CD4-positive, alpha-beta T cell treated with Interleukin-12 subunit alpha and Interleukin-12 subunit beta, for 1 hour (primary cell): ENCODE measurements at places on chromosomes 4 and X.

- DNase-seq, result no peak
Observed at GRCh38 chr4:129355031-129355430, 259.1 kb downstream of the C4orf33 start.

DNA sequence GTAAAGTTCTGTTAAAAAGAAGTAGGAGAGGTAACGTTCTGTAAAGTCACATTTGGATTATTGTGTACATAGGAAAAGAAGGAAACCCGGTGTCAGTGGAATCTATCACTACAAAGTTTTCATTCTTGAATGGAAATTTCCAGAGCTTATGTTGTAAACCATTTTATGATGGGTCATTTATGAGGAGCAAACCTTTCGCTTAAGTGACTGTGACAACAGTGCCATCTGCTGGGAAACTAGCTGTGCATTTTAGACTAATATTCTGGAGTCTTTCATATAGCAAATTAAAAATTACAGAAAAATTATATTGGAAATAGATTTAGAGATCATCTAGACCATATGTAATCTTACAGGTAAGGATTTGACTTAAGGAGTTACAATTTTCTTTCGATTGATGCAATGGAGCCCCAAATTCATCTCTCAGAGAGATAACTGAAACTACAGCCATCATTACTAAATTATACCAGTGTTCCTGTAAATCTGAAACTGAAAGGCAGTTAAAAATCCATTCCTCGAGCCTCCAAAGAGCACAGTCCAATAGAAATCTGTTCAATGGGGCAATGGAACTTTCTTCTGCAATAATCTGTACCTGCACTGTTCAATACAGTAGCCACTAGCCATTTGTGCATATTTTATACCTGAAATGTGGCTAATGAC lies 26.9 kb downstream of the ASB9 start:
- peak; percentile 56 for DNase-seq

DNA sequence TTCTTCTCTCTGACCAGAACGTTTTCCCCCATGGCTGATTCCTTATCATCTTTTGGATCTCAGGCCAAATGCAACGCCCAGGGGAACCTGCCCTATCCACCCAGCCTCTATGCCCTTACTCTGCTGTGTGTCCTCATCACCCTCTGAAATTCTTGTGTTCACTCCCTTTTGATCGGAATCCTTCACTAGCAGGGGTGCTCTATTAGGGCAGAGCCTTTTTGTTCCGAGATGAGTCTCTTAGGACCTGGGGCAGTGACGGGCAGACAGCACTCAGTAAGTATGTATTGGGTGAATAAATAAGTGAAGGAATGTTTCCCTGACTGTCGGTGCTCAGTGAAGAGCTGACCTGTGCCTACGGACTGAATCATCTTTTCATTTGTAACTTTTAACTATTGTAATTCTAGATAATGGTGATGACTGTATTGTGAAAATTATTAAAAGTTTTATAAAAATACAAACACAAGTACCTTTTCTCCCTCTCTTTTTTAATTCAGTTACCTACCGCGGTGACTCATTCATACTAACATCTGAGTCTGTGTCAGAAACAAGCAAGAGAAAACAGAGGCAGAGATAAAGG lies 4.8 kb upstream of the TENM3 start:
- no peak for DNase-seq

- DNase-seq, result no peak
Observed at GRCh38 chr4:2648159-2648814, 107.8 kb downstream of the TNIP2 start.

GRCh38 chr4:164210377-164210776 lies 543.6 kb upstream of the SMIM31 start:
- no peak for DNase-seq

DNA sequence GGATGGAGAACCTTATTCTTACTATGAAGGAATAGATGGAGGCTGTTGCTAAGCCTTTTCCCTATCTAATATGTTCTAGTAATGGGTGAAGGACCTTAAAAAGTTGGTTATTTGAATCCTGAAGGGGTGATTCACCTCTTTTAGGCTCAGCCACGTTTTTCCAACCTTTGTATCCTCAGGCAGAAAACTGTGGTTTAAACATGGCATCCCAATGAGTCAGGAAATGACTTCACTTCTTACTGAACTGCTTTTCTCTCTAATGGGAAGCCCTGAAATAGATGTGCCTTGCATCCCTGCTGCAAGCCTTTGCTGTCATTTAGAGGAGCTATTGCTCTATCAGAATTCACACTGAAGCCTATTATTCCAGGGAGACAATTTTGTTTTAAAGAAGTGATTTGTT lies 191.0 kb upstream of the ARX start:
- no peak for DNase-seq

GRCh38 chr4:5277079-5277478 lies 225.8 kb downstream of the STK32B start:
- no peak for DNase-seq

DNA sequence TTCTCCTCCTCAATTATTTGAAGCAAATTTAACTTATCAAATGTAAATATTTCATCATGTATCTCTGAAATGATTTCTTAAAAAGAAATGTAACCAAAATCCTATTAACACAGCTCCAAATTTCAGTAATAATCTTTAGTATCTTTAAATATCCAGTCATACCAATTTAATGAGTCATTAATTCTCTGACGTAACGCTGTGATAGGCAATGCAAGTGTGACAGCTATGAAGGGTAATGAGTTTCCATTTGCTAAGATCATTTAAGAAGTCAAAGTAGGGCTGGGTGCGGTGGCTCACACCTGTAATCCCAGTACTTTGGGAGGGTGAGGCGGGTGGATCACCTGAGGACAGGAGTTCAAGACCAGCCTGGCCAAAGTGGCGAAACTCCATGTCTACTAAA lies 15.6 kb downstream of the RPS3A start:
- DNase-seq, result no peak

GRCh38 chrX:129953334-129953648 lies 29.1 kb upstream of the BCORL1 start:
- DNase-seq, result no peak

DNA sequence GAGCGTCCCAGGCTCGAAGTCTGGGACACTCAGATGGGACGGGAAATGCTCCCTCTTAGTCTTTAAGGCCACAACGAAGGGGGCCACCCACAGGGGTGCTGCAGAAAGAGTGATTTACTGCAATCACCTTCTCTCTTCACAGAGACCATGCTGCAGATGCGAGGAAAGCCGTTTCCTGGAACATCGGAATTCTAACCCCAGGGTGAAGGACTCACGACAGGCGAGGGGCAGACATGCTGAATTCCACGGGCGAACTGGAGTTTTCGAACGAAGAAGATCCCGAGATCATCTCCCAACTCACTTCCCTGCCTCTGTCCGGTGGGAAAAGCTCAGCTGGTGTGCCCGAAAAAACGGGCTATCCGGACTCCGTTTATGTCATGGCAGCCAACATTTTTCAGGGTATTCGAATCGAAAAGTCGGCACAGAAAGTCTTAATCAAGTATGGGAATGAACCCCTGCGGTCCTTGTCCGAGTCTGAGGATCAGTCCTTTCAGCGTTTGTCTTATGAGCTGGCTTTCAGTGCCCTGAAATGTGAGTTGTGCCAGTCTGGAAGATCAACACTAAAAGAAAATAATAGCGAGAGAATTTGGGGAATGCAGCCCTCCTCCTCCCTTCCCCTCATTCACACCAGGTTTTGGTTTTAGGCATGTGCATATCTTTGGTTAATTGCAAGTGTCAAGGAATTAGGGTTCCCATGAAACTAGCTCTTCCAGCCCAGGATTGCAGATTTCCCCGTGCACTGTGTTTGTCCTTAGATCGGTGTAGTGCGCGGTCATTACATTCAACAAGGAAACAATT lies 905 bp downstream of the NSUN7 start:
- no peak for DNase-seq

GRCh38 chr4:24741910-24742309 lies 53.5 kb upstream of the SOD3 start:
- DNase-seq, result no peak

- no peak for DNase-seq
Observed at GRCh38 chrX:132086672-132087071, 41.1 kb downstream of the FRMD7 start.

DNA sequence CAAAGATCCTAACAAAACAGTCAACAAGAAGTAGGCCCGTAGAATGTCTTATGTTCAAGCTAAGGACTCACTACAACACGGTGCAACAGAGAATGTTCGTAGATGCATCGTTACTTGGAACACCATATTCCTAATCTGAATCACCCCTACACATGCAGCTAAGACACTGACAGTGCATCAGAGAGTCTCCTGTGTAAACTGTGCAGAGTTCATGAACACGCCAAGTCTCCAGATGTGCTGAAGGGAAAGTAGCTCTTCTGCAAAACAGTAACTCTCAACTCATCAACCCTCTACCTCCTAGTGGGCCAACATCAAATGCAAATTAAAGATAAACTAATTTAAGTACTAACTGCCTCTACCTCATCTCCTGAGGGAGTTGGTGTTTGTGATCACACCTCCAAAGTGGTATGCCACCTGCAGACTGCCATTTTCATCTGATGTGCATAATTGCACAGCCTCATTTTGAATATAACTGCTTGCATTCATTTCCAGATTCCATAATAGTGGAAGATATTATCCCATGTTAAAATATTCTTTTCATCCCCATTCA lies 73.5 kb downstream of the MOSPD2 start:
- no peak for DNase-seq

DNA sequence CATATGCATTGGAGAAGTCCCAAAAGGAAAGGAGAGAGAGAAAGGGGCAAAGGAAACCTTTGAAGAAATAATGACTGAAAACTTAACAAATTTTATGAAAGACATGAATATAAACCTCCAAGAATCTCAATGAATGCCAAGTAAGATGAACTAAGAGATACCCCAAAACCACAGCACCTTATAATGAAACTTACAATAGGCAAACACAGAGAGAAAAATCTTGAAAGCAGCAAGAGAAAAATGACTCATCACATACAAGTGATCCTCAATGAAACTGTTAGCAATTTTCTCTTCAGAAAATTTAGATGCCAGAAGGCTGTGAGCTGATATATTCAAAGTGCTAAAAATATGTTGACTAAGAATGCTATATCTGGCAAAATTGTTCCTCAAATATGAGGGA lies 10.1 kb downstream of the SMIM10L2A start:
- no peak for DNase-seq

- DNase-seq, result no peak
Observed at GRCh38 chrX:111460607-111461006, 48.6 kb upstream of the DCX start.
